EL (cell line): ENCODE measurements at places on chromosomes 12 and 14.

GRCh38 chr12:109961612-109962011, 34.6 kb downstream of the GIT2 start:
- DNase-seq = no peak

DNA sequence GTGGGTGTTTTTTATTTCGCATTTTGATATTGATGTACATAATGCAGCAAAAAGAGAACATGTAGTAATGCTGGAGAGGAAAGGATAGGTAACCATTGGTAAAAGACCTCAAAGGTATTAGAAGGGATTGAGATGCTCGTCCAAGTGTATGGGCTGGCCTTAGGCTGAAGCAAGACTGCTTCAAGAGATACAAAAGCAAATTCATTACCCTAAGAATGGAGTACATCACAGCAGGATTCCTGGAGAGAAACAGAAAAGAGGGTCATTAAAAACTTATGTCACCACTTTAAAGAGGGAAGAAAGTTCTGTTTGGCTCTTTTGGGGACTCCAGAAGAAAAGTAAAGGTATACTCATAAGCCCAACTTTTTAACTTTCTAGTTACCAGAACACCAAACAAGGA, 420.5 kb downstream of the ZFP36L1 start:
- DNase-seq = no peak

- DNase-seq = no peak
Measured at GRCh38 chr12:123987022-123987421, 14.0 kb downstream of the ZNF664 start.

DNA sequence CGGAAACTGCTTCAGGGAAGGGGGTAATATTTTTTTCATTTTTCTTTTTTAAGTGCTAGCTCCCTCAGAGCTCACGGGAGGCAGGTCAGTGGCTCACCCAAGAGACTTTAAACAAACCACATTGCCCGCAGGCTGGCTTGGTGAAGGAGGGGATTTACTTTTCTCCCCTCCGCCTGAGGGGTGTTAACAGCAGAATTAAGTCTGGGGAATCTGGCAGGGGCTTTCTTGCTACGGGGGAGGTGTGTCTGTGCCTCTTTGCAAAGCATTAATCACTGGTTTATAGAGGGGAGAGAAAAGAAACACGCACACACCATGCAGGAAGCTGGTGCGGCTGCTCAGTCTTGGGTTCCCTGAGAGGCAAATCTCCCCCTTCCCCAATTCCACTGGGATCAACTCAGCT, 26.2 kb upstream of the TBX3 start:
- no peak for DNase-seq

GRCh38 chr14:92785667-92786426, 8.3 kb upstream of the GOLGA5 start:
- DNase-seq = peak; percentile 94

- peak; percentile 46 for DNase-seq
Measured at GRCh38 chr14:88424573-88424972, 39.1 kb downstream of the SPATA7 start.

DNA sequence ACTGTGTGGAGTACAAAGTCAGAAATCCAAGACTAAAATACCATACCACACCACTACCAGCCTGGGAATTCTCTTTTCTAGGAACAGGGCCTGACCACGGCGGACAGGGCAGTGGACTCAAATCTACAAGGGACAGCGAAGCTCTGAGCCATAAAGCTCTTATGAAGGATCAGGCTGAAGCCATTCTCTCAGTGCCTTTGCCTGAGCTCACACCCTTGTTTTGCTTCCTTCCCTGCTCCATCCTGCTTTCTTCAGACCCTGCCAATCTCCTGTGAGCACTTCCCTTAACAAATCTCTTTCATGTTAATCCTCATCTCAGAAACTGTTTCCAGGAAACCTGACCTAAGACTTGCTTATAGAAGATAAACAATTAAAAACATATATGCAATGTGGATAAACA, 398.5 kb downstream of the MDGA2 start:
- DNase-seq = no peak

- peak; percentile 58 for DNase-seq
Measured at GRCh38 chr12:5138845-5139244, 95.2 kb downstream of the KCNA5 start.

- DNase-seq = no peak
Measured at GRCh38 chr14:60304509-60304908, 55.5 kb downstream of the PPM1A start.

DNA sequence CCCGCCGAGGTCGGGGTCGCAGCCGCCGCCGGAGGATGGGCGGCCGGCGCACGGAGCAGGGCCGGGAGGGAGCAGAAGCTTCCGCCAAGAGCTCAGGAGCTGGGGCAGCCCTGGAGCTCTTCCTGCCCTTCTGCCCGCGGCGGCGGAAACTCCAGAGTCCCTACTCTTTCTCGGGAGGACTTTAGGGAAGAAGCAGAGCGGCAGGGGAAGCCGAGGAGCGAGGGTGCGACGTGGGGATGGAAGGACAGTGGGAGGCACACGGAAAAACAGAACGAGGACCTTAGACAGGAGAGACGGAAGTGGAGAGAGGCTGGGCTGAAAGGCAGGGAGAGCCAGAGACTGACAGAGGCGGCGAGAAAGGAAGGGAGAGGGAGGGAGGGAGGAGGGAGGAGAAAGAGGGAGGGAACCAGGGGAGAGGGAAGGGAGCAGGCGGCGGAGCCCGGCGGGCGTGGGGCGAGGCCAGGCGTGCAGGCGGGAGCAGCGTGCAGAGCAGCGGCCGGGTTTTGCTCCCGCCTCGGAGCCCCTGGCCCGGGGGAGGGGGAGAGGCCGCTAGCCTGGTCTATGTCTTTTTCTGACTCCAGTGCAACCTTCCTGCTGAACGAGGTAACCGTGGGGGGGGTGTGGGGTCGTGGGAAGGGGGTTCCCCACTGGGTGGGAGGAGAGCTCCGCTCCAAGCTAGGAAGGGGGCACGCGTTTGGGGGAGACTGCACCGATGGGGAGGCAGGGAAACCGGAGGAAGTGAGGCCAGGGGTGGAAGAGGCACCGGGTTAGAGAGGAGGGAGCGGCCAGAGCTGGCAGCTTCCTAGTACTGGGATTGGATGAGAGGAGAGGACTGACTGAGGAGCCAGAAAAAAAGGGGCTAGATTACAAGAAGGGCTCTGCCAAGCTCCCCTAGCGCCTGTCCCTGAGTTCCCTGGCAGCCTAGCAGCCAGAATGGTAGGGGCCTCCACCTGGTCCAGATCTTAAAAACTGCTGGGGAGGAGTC, 2.9 kb upstream of the CACNB3 start:
- peak; percentile 88 for DNase-seq

DNA sequence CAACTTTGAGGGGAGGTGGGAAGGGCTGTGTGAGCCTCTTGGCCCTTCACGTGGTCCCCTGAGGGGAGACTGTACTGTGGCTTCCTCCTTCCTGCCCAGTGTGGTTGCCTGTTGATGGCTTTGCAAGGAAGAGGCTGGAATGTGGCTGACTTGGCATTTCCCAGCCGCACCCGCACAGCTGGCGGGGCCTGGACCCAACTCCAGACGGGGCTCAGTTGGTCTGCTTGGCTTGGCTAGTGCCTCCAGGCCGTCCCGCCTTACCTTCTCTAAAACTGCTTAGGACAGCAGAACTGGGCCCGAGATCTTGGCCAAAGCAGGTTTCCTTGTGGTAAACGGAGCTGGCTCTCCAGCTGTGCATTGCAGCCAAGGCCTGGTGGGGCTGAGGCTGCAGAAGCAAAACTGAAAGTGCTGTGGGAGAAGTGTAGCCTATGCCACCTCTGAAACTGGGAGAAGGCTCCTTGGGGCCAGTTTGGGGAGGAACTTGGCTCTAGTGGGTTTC, 139.5 kb downstream of the SMOC1 start:
- no peak for DNase-seq

DNA sequence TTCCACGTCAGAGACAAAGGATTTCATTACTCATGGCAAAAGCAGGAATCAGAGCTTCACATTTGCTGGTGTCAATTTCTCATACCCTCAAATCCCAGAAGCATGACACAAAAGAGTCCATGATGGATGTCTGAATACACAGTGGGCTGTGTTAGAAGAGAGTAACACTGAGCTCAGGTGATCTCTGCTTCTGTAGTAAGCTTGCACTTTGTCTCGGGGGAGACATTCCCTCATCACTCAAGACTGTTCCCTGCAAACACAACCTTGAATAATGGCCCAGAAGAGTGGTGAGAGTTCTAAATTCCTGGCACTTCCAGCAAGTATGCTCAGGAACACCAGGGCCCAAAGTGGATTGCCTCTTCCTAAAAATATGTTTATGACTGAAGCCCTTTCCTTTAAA, 1787.2 kb upstream of the SEL1L start:
- DNase-seq = no peak

DNA sequence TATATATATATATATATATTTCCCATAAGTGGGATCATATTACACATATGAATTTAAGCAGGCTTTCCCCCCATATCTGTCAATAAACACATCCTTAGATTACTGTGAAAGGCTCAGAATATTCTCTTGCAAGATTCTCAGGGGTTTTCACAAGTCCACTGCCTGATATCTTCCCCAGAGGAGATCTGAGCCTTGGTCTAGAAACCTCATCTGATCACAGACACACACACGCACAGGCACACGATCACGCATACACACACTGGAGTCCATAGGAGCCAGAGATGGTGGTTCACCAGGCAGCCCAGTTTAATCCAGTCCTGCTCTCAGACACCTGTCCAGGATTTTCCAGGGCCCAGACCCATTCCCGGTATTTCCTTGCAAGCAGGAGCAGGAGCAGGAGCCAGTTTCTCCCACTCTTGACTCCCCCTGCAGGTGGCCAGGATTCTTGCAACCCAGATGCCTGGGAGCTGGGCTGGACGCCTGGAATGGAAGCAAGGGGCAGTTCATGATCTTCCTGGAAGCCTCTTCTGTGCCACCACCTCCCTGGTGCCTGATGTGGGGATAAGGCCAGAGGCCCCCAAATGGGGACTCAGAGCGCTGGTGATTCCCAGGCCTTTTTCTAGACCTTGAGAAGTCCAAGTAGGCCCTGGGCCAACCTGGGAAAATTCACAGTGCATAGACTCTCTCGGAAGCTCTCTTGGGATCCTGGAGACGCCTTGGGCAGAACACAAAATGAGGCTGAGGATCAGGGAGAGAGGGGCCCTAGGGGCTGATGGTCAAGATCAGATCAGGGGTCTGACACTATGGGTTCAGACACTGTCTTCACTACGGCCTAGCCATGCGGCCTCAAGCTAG, 16.5 kb upstream of the KRT78 start:
- DNase-seq = peak; percentile 74

DNA sequence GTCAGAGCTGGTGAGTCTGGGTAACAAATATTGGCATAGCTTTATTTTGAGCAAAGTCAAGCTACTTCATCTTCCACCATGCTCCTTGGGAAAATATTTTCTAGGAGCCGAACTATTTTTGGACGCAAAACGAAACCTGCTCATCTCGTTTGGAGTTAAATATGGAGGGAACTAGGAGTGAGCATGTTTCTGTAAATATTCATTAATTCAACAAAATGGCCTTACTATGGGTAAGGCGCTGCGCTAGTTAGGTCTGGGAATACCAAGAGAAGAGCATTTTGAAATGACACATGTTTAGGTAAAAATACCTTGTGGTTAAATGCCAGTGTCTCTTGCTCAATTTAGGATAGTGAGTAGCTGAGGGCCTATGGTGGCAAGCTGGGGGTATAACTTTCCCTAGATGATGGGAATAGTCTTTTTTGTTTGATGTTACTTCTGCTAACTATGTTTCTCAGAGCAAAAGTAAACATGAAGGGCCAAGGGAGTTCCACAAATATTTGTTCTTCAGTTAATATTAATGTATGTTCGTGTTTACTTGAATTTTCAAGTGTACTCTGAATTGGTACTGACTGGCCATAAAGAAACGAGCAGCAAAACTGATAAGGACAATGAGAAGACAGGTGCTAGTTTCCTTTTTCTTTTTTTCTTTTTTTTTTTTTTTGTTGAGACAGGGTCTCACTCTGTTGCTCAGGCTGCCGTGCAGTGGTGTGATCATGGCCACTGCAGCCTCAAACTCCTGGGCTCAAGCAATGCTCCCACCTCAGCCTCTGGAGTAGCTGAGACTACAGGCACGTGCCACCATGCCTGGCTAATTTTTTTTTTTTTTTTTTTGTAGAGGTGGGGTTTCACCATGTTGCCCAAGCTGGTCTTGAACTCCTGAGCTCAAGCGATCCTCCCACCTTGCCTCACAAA, 77.7 kb downstream of the MAP1LC3B2 start:
- DNase-seq = no peak

DNA sequence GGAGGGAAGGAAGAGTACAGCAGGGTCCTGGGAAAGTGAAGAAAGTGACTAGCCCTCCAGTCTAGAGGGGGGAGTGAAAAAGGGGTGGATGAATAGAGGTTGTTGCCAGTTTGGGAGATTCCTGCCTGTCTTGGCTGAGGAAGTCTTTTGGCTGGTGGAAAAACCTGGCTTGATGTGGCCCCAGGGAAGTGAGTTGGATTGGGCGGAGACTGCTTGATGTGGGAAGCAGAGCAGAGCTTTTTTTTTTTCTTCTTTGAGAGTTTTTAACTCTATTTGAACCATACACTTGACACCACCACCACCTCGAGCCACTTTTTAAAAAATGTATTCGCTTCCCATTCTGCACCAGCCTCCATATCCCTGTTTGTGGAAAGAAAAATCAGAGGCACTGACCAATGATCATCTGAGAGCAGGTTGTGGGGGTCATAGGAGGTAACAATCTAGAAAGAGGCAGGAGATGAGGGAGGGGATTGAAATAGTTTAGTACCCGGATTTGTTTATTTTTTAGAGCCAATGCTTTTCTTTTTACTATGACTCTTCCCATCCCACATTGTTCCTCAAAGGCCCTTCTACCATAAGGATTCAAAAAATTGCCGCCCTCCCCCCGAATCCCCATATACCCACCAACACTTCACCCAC, 690 bp upstream of the DTX3 start:
- peak; percentile 57 for DNase-seq

DNA sequence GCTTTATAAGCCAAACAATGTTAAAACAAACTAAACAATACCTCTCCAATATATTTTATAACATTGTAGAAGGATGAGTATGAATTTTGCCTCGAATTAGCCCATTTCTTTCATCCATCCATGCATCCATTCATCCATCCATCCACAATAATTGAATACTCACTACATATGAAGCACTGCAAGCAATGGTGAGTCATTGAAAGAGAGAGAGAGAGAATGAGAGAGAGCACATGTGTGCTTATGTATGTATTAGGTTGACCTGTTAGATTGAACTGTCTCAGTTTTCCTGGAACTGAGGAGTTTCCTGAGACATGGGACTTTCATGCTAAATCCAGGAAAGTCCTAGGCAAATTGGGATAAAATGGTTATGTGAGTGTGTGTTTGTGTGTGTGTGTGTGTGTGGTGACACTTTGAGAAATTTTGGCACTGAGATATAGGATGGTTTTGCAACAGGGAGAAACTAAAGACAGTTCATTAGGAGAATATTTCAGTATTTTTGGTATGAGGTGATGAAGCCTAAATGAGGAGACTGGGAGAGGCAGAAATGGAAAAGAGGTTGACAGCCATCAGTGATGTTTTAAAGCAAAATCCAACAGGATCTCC, 98.4 kb downstream of the C12orf75 start:
- no peak for DNase-seq

GRCh38 chr14:29102266-29102665, 335.7 kb downstream of the FOXG1 start:
- no peak for DNase-seq

DNA sequence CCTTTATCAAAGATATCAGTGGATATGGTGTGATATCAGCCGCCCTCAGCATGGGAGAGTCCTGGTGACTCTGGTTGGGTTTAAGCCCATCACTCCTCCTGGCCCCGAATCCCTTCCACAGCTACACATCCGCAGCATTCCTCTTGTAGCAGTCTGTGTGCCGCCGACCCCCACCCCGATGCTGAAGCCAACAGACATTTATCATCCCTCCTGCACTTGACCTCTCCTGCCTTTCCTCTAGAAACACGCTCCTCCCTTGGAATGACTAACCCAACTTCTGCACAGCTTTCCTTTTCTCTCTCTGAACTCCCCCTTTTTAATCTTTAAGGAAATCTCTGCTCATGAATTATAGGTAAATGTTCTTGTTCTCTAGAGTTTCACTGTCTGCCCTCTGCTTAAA, 250.9 kb upstream of the FOXN3 start:
- peak; percentile 32 for DNase-seq
